Ovary (tissue), 10 donors: ENCODE measurements at places on chromosomes 5 and 9. TPM values are rescaled to one million over a fixed set of nuclear protein-coding genes. Genes with fewer than 3 reads are reported as not detected.

DNA sequence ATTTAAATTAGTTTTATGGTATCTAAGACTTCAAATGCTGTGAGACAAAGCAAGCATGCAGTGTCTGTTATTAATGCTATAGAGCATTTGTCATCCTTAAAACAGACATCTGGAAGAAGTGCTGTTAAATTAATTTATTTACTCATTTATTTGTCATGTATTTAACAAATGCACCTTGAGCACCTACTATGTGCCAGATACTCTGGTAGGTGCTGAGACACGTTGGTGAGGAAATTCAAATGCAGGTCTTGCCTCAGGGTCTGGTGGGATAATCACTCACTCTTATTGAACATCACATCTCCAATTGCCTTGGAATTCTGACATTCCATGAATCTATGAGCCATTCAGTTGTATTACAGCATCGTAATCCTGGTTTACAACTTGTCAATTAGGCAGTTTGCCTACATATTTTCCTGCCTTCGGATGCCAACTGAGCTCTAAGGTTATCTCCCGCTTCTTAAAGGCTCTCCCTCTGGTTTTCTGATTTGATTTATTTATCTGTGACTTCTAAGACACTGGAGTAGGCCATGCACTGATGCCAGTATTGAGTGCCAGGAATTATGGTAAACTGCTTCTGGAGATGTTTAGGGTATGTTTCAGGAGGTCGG lies 56.0 kb upstream of the RPS23 start:
- no peak for DNase-seq

- DNase-seq: peak; percentile 28
Measured at GRCh38 chr5:57441557-57441956, 41.1 kb downstream of the ACTBL2 start.

GRCh38 chr5:62465985-62466925 lies 53.7 kb downstream of the IPO11 start:
- DNase-seq: no peak

DNA sequence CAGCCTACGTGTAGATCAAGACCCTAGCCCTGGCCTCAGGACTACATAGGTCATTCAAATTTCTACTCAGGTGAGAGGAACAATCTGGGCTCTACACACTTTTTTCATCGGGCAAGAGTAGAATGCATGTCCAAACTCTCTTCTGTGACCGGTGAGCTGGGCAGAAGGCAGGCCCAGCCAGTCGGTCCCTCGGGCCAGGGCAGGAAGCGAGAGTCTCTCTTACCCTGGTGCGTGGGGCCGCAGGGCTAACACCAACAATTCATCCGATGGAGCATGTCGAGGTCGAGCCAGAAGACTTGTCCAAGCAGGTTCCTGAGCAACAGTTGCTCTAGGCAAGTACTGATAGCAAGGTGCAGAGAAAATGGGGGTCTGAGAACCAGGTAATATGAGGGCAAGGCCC lies 88.5 kb downstream of the KLHL3 start:
- no peak for DNase-seq

- peak; percentile 39 for DNase-seq
Measured at GRCh38 chr9:129270903-129271431, 92.9 kb upstream of the IER5L start.

RNF183 gene
- polyA plus RNA-seq: 0.06 TPM

RRAGA gene
- polyA plus RNA-seq: 90.1 TPM
